RPMI7951 (cell line): ENCODE measurements at places on chromosomes 7 and 10. TPM values are rescaled to one million over a fixed set of nuclear protein-coding genes. Genes with fewer than 3 reads are reported as not detected.

The FOXI2 gene
- not detected in 2 replicates for total RNA-seq

The APBB1IP gene
- 6.4 TPM in 2 replicates for total RNA-seq

The PRSS2 gene
- total RNA-seq = not detected in 2 replicates

The CALHM1 gene
- not detected in 2 replicates for total RNA-seq

The VWA2 gene
- not detected in 2 replicates for total RNA-seq

DNA sequence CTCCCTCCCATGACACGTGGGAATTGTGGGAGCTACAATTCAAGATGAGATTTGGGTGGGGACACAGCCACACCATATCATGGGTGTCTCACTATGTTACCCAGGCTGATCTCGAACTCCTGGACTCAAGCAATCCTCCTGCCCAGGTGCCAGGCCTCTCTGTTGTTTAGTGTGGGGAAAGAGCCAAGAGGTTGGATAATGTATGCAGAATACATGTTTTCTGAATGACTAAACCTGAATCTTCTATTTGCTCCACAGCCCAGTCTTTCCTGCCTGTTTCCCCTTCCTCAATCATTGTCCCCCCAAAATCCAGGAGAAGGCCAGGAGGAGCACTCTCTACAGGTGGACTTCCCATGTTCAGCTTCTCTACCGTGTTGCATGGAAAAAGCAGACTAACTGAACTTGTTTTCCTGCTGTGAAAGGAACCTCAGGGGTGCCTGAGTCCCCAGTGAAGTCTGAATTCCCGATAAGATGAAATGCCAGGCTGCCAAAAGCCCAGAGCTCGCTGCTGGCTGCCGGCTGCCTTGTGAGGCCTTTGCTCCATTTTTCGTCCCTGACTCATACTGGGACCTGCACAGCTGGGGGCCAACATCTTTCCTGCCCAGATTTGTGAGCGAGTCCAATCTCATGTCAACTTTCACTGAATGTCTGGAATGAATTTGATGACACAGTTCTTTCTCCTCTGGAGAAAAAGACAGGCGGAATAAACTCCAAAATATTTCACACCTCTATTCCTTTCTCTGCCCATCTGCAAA is 588.0 kb downstream of the CALN1 start:
- DNase-seq = peak; percentile 55
